ENCODE measurements at places on chromosomes 7 and 10. TPM values are rescaled to one million over a fixed set of nuclear protein-coding genes. Genes with fewer than 3 reads are reported as not detected.
A peak's percentile ranks its signal among the peaks of the same experiment; 100 is the strongest.

Gene TBX20
- 0.69 TPM for total RNA-seq

DNA sequence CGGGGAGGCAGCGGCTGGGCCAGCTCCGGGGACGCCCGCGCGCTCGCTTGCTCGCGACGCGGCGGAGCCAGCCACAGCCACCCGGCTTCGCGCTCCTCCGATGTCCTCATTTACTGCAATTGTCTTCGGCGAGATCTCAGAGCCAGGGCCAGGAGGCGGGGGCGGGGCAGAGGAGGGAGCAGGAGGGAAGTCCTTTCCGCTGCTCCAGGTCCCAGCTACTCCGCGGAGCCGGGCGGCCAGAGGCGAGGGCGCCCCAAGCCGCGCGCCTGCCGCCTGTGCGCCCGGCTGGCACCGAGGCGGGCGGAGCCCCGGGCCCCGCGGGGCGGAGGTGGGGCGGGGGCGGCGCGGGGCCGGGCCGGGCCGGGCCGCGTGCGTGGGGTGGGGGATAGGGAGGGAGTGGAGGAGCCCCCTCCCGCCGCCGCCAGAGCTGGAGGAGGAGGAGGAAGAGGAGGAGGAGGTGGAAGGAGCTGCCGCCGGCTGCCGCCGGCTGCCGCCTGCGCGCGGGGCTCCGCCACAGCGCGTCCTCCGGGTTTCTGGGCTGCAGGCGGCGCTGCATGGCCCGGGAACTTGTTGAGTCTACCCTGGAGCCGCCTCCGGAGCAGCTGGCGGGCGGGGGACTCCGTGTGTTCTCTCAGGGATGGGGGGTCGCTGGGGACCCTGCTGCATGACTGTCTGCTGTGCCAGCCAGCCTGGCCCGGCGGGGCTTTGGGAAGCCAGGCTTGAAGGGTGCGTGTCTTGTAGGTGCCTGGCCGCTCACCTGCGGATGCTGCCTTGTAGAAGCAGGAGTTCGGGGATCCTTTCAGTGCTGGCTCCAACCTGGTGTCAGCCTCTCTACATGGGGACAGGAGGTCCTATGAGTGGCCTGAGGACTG lies at the start of gene INSYN2A:
Gene INSYN2A (minus strand): TSS at position 310 of the 872 bp plus-strand sequence. CDS start 20,196 bp downstream, outside the sequence.
- no peaks in the 10 kb centered on the region for H3K36me3 ChIP-seq
- H3K4me1 ChIP-seq, result peaks cover 12% of the 10 kb centered on the region
- DNase-seq, result peak; percentile 82
- peak within 1 kb of the TSS; percentile 67 for H3K4me3 ChIP-seq
- H3K27me3 ChIP-seq, result peaks cover 49% of the 10 kb centered on the region

DNA sequence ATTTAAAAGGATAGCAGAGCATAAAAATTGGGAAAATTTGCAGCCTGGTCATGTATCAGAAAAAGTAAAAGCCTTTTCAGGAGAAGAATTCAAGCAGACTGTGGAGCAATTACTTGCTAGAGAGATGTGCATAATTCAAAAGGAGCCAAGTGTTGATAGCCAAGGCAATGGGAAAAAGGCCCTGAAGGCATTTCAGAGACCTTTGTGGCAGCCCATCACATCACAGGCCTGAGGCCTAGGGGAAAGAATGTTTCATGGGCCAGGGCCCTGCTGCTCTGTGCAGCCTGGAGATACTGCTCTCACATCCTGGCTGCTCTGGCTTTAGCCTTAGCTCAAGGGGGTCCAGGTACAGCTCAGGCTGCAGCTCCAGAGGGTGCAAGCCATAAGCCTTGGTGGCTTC lies 152.9 kb downstream of the MAGI2 start:
- H3K27me3 ChIP-seq, result no peaks in the 10 kb centered on the region
- no peaks in the 10 kb centered on the region for H3K36me3 ChIP-seq
- no peaks in the 10 kb centered on the region for H3K4me1 ChIP-seq

DNA sequence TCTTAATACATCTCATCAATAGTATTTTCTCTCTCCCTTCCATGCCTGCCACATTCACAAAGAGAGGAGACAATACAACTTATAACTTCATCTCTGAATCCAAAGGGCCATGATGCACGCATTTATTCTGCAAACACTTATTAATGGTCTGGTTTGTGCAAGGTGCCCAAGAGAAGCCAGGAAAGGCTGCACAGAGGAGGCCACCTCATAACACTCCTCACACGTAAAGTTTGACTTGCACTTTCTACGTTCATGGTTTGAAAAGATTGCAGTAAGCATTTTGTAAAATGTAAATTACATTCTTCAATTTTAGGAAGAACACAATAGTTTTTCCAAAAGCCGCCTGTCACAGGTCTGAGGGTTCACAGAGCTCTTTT lies 1.2 kb upstream of the PALS2 start:
- H3K27ac ChIP-seq, result no peak overlapping the region
- DNase-seq, result no peak
- peak overlapping the region; percentile 78 for H3K4me3 ChIP-seq

- H3K27me3 ChIP-seq, result no peaks in the 10 kb centered on the region
- no peak overlapping the region for H3K4me3 ChIP-seq
- H3K27ac ChIP-seq, result no peak overlapping the region
- no peak for DNase-seq
- no peaks in the 10 kb centered on the region for H3K4me1 ChIP-seq
- H3K36me3 ChIP-seq, result peaks cover 3% of the 10 kb centered on the region
Measured at GRCh38 chr7:68025369-68025768, 1028.7 kb downstream of the TYW1 start.

DNA sequence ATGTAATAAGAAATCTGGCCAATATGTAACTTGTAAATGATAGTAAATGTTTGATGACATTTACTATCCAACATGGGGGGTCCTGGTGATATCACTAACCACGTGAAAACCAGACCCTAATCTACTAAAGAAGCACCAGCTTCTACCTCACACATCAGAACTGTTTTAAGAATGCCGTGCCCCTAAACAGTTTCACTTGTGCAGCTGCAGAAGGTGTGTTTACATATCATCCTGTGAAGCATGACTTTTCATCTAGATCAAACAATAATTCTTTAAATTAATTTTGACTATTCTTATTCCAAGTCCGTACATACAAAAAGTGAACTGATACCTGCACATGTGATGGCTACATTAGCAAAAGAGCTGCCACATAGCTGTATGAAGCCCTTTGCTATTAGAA lies 61.0 kb downstream of the STEAP1B start:
- no peaks in the 10 kb centered on the region for H3K27me3 ChIP-seq
- no peak overlapping the region for H3K27ac ChIP-seq
- no peak overlapping the region for H3K4me3 ChIP-seq
- H3K36me3 ChIP-seq, result no peaks in the 10 kb centered on the region
- no peak for DNase-seq
- peaks cover 4% of the 10 kb centered on the region for H3K4me1 ChIP-seq

GRCh38 chr10:1061930-1062774 lies 6.0 kb downstream of the WDR37 start:
- no peaks in the 10 kb centered on the region for H3K36me3 ChIP-seq
- no peaks in the 10 kb centered on the region for H3K4me1 ChIP-seq
- H3K27ac ChIP-seq, result no peak overlapping the region
- no peak for DNase-seq
- no peaks in the 10 kb centered on the region for H3K27me3 ChIP-seq

DNA sequence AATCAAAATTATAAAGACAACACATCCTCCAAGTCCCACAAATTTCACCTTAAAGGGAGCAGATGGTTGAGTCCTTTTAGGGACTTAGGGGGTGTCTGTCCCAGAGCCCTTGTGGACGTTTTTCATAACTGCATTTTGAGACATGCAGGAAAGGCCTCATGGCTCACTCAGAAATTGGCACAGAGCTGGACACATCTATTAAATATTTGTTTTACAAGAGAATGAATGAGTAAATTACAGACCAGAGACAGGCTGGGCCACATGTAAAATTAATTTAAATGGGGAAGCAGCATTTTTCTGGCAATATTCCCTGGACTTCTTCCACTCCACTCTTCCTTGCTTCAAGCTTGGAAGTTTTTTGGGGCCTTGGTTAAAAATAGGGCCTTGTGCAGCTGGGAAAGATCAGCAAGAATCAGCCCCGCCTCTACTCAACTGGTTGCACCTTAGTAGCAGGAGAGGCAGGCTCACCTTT lies 20.0 kb downstream of the LAMB1 start:
- H3K4me1 ChIP-seq, result peaks cover 3% of the 10 kb centered on the region
- no peaks in the 10 kb centered on the region for H3K27me3 ChIP-seq
- no peak overlapping the region for H3K27ac ChIP-seq
- DNase-seq, result no peak
- H3K36me3 ChIP-seq, result no peaks in the 10 kb centered on the region

- no peaks in the 10 kb centered on the region for H3K36me3 ChIP-seq
- H3K4me3 ChIP-seq, result no peak overlapping the region
- no peak overlapping the region for H3K27ac ChIP-seq
- no peak for DNase-seq
- no peaks in the 10 kb centered on the region for H3K4me1 ChIP-seq
Measured at GRCh38 chr10:29105516-29106215, 183.2 kb upstream of the LYZL1 start.

GRCh38 chr7:123601530-123601929 lies at the start of gene ASB15:
ASB15 (plus strand) TSS chr7:123601821; CDS start chr7:123614503, 12,682 bp downstream.
- H3K36me3 ChIP-seq, result no peaks in the 10 kb centered on the region
- no peaks in the 10 kb centered on the region for H3K27me3 ChIP-seq
- H3K27ac ChIP-seq, result no peak within 1 kb of the TSS
- no peak within 1 kb of the TSS for H3K4me3 ChIP-seq
- no peak for DNase-seq
- H3K4me1 ChIP-seq, result no peaks in the 10 kb centered on the region

GRCh38 chr10:129883626-129884397 lies 80.3 kb downstream of the EBF3 start:
- H3K27me3 ChIP-seq, result no peaks in the 10 kb centered on the region
- no peak overlapping the region for H3K4me3 ChIP-seq
- no peaks in the 10 kb centered on the region for H3K36me3 ChIP-seq
- H3K27ac ChIP-seq, result no peak overlapping the region

- DNase-seq, result no peak
- no peaks in the 10 kb centered on the region for H3K4me1 ChIP-seq
- no peaks in the 10 kb centered on the region for H3K36me3 ChIP-seq
Measured at GRCh38 chr10:116437076-116437692, 9.5 kb downstream of the PNLIPRP3 start.

Gene TMEM270
- total RNA-seq, result not detected

GRCh38 chr7:24378871-24379616 lies 95.1 kb downstream of the NPY start:
- H3K36me3 ChIP-seq, result 0 out of 2 replicates have a peak, but pooled peaks cover 6% of the 10 kb centered on the region
- H3K4me1 ChIP-seq, result peaks cover 64% of the 10 kb centered on the region
- no peak overlapping the region for H3K27ac ChIP-seq
- DNase-seq, result no peak

GRCh38 chr7:74026903-74027682 lies 880 bp upstream of the ELN start:
- DNase-seq, result peak; percentile 81
- H3K4me1 ChIP-seq, result peaks cover 17% of the 10 kb centered on the region
- no peak overlapping the region for H3K4me3 ChIP-seq
- H3K27ac ChIP-seq, result no peak overlapping the region

Gene WIPF3
- total RNA-seq, result 5.9 TPM

- no peak overlapping the region for H3K4me3 ChIP-seq
- no peaks in the 10 kb centered on the region for H3K27me3 ChIP-seq
- no peaks in the 10 kb centered on the region for H3K4me1 ChIP-seq
- H3K27ac ChIP-seq, result no peak overlapping the region
- H3K36me3 ChIP-seq, result peaks cover 14% of the 10 kb centered on the region
Measured at GRCh38 chr7:152180587-152180986, 155.1 kb downstream of the GALNT11 start.

- H3K4me3 ChIP-seq, result no peak overlapping the region
- no peaks in the 10 kb centered on the region for H3K36me3 ChIP-seq
- no peak for DNase-seq
- no peak overlapping the region for H3K27ac ChIP-seq
Measured at GRCh38 chr10:76581506-76582256, 1055.9 kb downstream of the KCNMA1 start.

Gene WNT8B
- total RNA-seq, result 1.9 TPM

Gene TMEM236
- total RNA-seq, result 0.03 TPM
